ENCODE measurements at places on chromosomes 1 and 21.

DNA sequence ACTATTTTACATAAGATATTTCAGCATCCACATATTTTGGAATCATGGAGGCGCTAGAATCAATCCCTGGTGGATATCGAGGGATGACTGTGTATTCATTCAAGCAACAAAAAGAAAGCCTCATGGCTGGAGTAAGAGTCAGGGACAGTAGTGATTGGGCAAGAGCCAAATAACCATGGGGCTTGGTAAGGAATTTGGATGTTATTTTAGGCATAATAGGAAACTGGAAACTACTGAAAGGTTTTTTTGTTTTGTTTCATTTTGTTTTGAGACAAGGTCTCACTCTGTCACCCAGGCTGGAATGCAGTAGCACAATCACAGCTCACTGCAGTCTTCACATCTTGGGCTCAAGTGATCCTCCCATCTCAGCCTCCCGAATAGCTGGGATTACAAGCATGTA, 33.8 kb upstream of the EYA3 start:
- DNase-seq, result no peak

DNA sequence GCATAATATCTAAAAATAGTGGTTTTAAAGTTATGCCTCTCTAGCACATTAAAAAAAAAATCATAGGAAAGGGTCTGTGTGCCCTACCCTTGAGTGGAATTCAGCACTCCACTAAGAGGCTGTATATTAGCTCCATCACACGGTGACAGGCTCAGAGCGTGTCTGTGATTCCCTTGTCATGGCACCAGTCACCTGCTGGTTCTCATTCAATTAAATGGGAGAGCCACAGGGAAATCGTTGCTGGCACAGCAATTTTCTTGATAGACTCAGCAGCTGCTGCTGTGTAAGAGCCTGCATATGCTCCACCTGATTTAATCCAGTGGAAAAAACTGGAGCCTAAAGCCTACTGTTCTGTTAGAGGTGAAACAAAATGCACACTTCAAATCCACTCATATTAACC, 9.5 kb downstream of the ATP6V1G3 start:
- no peak for DNase-seq

- DNase-seq, result no peak
Measured at GRCh38 chr1:163298365-163298764, 23.4 kb upstream of the NUF2 start.

DNA sequence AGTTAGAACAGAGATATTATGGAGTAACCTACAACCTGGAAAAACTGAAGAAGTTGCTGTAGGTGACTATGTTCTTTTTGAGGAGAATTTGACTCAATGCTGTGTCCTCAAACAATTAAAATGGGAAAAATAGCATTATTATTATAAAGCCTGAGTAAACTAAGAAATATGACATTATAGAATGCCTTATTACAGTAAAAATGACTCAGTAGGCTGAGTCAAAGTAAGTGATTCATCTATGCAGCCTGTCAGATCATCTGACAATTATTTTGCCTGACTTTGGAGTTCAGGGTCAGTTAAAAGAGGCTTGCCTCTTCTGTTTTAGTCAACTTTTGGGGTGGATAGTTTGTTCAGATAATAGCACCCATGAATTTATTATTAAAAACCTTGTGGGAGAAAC, 150.8 kb upstream of the PTGFR start:
- peak; percentile 7 for DNase-seq

- no peak for DNase-seq
Measured at GRCh38 chr1:201783572-201783971, 45.4 kb upstream of the IPO9 start.

DNA sequence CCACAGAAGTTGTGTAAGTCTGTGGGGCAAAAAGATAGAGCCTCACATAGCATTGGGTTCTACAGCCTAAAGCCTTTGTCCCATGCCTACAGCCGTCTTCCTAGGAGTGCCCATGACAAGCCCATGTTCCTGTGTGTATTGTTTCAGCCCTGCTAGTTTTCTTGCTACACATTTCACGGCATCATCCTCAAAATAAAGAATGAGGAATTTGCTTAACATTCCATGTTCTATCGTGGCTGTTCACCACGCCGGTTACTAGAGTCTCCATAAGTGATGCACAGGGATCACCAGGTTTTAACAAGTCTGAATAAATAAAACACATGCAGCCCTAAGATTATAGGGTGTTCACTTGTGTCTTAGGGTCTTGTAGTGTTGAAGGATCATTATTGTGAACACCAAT, 87.4 kb upstream of the NGF start:
- DNase-seq, result no peak

- peak; percentile 95 for DNase-seq
Measured at GRCh38 chr1:45583264-45583665, 576 bp upstream of the NASP start.

GRCh38 chr1:87853576-87854351, 525.1 kb downstream of the LMO4 start:
- no peak for DNase-seq

GRCh38 chr1:154881820-154882535, 11.9 kb upstream of the KCNN3 start:
- no peak for DNase-seq

- no peak for DNase-seq
Measured at GRCh38 chr1:46364612-46365011, 24.0 kb downstream of the NSUN4 start.

- no peak for DNase-seq
Measured at GRCh38 chr1:96995351-96995750, 273.8 kb downstream of the PTBP2 start.

GRCh38 chr1:168654198-168654915, 74.6 kb downstream of the DPT start:
- no peak for DNase-seq

- DNase-seq, result no peak
Measured at GRCh38 chr1:215018555-215018954, 64.0 kb upstream of the KCNK2 start.

DNA sequence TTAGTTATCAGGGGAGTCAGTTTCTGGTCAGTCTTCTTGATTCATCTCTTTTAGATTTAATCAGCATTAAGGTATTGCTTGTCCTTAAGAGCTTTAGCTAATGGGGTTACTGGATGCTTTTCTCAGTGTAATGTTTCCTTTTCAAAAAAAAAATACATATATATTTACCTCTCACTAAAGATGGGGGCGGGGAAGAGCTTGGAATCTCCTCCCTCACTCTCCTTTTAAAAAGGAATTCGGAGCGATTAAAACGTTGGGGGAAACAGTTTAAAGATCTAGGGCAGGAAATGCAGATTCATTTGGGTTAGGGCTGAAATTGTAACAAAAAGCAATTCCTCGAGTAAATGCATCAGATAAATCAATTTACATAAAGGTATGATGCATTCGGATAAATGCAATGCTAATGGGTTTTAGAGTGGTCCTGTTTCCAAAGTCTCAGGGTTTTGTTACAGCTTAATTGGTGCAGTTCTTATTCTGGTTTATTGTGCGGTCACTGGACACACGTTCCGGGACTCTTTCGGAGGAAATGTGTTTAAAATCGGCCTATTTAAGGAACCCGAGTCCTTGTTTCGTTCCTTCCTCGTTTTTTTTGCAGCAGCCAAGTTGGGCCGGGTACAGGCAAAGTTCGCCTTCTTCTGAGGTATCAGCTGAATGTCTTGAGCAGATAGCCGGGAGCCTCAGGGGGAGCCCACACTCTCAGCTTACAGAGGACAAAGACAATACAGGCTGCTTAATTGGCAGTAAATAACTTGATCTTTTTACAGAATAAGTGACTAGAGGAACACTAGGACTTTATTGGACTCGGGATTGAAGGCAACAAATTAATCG, 1.6 kb downstream of the LMO4 start:
- DNase-seq, result peak; percentile 36

DNA sequence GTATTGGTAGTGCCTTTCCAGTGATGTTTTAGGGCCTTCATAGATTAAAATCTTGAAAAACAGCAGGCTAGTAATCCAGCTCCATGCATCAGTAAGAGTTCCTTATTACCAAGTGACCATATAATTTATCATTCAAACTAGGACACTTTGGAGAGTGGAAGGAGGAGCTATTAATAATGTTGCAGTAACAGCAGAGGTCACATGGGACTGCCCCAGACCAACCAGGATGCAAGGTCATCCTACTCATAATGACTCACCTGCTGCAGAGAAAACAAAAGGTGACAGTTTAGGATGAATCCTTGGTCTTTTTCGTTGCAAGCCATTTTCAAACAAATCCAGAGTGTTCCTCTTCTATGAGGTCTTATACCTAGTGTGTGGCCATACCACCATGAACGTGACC, 187.4 kb downstream of the NUF2 start:
- no peak for DNase-seq

- DNase-seq, result no peak
Measured at GRCh38 chr1:207342332-207342731, 20.9 kb downstream of the CD55 start.

DNA sequence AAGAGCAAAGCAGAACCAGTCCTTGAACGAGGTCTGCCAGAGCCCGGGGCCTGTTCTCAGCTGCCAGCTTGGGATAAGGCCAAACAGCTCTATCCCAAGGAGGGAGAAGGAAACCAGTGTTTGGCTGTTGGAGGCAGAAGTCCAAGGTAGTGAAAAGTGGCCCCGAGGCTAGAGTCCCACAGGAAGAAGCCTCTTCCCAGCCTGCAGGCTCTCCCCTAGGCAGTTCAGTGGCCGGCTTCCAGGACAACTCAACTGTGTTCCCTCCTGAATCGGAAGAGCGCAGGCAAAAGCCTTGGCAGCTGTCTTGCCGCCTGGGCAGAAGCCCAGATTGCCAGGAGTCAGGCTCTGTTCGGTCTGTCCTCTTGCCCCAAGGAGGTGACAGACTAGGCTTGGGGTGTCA, 19.3 kb downstream of the QSOX1 start:
- DNase-seq, result no peak

GRCh38 chr1:55212349-55213150, 2.6 kb downstream of the USP24 start:
- DNase-seq, result no peak

DNA sequence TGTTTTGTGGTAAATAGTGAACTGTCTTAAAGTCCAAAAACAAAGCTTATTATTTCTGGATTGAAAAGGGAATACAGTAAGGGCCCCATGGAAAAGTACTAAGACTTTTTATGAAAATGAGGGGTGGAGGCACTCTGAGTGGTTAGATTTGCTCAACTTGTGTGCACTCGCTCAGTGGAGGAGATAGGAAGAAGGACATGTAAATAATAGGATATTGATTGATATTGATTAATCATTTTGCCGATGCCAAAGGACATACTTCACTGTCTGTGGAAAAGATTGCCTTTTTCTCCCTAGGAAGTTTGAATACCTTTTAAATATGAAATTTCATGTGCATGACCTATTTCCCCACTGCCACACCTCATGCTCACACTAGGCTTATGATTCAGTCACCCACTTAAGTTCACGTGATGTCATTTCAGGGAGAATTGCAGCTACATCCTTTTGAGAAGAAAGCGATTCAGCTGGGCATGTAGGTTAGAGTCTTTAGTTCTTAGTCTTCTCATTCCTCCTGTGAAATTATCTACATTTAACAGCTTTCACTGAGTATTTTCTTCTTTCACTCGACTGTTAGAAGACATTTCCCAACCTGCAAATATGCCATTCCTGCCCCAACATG, 5.0 kb downstream of the MTR start:
- DNase-seq, result no peak
